ENCODE measurements at places on chromosomes 6 and 20.

DNA sequence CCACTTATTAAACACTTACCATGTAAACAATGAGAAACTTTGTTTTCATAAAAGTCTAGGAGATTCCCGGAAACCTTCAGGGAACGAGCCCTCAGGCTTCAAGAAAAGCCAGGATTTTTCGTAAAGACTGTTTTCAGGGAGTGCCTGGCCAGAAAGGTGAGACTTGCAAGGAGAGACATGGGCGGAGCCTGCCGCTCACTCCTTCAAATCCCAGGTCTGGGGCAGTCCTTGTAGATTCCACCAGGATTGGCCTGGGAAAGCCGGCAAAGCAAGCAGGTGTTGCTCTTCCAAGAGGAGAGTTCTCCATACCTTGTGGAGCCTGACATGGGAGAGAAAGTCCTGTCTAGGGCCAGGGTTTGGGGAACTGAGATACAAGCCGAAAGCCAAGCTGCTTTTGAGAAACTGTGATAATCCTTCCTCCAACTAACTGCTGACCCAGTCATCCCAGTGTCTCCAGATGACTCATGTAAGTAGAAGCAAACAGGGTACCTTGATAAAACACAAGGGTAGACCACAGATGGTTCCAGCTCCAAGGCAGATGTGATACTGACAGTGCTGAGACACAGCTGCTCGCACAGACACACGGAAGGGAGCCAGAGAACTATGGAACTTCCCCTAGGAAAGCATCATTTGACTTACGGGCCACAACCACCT lies 69.4 kb upstream of the NAA20 start:
- no peak for DNase-seq

- DNase-seq: no peak
Observed at GRCh38 chr6:170288852-170289179, 2.1 kb downstream of the DLL1 start.

GRCh38 chr6:79468587-79468986 lies 68.6 kb downstream of the LCA5 start:
- no peak for DNase-seq

DNA sequence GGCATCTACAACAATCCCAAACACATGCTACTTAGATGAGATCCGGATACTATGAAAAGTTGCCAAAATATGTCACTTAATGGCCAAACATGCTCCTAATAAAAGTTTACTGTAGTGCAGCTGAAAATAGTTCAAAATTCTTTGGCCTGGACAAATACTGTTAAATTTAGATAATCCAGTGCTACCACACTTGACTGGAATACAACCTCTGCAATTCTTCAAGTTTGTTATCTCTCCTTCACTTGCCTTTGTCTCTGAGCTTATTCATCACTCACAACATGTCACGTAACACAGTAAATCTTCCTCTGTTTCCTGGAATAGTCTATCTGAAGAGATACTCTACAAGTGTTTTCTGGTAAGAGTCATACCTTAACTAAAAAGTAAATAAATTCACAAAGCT lies 10.5 kb upstream of the PLN start:
- DNase-seq: no peak

GRCh38 chr6:125974214-125974866 lies 12.0 kb upstream of the TRMT11 start:
- no peak for DNase-seq

- DNase-seq: no peak
Observed at GRCh38 chr6:116255246-116255800, 1.4 kb upstream of the TSPYL4 start.

All from NCI-H1417 treated with DMSO at 0.1 percent for 48 hours (cell line).